NCI-H2171 (cell line): ENCODE measurements at places on chromosomes 1 and 21.

GRCh38 chr1:205137901-205138300, 16.1 kb upstream of the RBBP5 start:
- DNase-seq: no peak

- DNase-seq: no peak
Measured at GRCh38 chr1:82849460-82849859, 1048.7 kb downstream of the ADGRL2 start.

DNA sequence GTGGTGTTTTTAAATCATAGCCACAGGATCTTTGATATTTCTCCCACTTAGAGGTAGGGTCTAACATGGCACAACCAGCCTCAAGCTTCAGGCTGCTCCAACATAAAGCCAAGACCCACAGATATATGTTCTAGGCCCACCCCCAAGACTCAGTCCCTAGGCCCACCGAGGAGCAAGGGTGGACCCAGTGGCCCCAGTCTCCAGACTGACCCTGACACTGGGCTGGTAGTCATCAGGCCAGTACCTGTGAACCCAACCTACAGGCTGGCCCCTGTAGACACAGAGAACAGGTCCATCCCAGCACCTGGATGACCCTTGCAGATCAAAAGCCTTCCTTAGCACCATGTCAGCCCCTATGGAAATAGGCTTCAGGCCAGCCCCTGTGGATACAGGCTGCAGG, 60.5 kb downstream of the NEGR1 start:
- no peak for DNase-seq

- peak; percentile 54 for DNase-seq
Measured at GRCh38 chr1:204154568-204155255, 2.9 kb upstream of the ETNK2 start.

DNA sequence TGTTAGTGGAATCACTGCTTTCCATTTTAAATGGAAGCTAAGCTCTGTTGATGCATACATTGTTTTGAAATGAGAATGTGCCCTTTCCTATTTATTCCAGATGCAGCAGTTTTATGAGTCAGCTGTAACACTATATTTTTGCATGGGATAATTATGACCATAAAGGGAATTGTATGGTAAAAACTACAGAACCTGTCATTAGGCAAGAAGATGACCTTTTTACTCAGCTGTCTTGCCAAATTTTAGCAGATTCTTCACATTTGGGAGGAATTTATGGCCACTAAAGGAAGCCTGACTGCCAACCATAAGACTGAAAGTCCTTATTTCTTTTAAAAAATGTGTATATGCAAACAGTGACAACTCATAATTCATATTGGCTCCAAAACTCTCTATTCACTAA, 356.3 kb upstream of the PRMT6 start:
- no peak for DNase-seq

- DNase-seq: no peak
Measured at GRCh38 chr1:62676611-62677356, 11.4 kb downstream of the DOCK7 start.

GRCh38 chr21:15309022-15309590, 244.3 kb upstream of the NRIP1 start:
- DNase-seq: no peak

- no peak for DNase-seq
Measured at GRCh38 chr1:167512046-167512654, 6.2 kb downstream of the CD247 start.

DNA sequence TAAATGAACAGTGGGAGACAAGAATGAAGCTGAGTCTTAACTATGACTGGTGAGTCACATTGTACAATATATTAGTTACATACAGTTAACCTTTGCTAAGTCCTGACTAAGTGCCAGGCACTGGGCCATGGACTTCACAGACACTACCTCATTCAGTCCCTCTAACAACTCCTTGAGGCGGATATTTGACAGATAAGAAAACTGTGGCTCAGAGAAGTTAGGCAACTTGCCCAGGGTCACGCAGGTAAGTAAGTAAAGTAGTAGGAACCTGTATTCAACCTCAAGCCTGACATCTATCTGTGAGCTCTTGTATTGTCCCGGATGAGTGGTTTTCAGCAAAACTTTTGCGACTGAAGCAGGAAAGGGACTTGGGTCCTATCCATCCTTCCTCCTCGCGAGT, 62.1 kb downstream of the GNG12 start:
- DNase-seq: no peak

DNA sequence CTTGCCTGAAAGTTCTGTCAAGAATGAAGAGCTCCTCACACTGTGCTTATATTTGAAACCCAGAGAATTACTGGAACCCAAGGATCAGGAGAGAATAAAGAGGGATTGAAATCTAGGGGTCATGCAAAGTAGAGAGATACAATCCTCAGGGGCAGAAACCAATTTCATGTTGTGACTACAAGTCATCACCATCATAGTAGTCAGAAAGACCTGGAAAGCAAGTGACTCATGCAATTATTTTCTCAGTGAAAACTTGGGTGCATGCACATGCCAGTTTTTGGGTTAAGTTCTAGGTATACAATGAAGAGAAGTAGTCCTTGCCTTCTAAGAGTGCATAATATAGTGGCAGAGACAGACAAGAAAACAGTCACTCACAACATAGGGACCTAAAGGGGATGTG, 210.0 kb downstream of the ZC3H11B start:
- no peak for DNase-seq

GRCh38 chr1:178038372-178038771, 55.5 kb upstream of the RASAL2 start:
- DNase-seq: no peak

DNA sequence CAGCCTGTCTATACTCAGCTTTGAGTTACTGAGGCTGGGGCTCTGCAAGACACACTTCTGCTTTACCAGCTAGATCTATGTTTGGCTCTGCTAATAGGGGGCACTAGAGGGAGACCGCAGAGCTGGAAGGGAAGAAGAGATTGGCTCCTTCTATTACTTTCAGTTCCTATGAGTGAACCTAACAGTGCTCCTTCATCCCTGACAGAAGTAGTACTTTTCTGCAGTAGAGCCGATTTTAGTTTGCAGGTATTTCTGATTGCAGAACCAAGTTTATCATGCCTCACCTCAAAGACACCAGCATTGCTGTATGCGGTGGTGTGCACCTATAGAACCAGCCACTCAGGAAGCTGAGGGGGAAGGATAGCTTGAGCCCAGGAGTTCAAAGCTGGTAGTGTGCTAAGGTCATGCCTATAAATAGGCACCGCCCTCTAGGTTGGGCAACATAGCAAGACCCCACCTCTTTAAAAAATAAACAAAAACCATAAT, 5.7 kb upstream of the ZDHHC18 start:
- no peak for DNase-seq

DNA sequence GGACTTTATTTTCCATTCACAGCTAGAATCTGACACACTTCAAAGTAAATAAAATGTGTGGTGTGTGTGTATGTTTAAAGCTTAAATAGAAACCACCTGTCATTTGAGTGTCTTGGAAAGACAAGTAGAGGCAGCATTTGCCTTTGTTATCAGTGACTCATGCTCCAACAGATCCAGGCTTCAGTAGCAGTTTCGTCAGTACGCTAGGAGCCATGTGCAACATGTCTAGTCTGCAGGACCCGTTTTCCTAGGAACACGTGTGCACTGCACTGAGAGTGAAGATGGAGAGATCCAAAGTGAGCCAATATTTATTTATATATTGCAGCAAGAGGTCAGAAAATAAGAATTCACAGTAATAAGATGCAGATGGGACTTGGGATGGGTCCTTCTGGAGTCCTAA, 41.8 kb downstream of the SGIP1 start:
- DNase-seq: no peak

DNA sequence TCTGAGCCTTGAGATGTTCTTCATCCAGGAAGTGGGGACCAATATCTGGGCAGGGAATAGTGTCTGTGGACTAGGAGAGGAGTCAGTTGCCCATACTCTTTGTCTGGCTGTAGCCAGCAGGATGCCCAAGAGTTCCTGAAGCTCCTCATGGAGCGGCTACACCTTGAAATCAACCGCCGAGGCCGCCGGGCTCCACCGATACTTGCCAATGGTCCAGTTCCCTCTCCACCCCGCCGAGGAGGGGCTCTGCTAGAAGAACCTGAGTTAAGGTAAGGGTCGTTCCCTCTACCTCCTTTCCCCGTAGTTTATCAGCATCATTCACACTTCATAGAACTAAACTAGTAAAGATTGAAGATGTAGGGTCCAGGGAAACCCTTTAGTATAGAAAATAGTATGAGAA, 3.4 kb upstream of the PPOX start:
- no peak for DNase-seq

DNA sequence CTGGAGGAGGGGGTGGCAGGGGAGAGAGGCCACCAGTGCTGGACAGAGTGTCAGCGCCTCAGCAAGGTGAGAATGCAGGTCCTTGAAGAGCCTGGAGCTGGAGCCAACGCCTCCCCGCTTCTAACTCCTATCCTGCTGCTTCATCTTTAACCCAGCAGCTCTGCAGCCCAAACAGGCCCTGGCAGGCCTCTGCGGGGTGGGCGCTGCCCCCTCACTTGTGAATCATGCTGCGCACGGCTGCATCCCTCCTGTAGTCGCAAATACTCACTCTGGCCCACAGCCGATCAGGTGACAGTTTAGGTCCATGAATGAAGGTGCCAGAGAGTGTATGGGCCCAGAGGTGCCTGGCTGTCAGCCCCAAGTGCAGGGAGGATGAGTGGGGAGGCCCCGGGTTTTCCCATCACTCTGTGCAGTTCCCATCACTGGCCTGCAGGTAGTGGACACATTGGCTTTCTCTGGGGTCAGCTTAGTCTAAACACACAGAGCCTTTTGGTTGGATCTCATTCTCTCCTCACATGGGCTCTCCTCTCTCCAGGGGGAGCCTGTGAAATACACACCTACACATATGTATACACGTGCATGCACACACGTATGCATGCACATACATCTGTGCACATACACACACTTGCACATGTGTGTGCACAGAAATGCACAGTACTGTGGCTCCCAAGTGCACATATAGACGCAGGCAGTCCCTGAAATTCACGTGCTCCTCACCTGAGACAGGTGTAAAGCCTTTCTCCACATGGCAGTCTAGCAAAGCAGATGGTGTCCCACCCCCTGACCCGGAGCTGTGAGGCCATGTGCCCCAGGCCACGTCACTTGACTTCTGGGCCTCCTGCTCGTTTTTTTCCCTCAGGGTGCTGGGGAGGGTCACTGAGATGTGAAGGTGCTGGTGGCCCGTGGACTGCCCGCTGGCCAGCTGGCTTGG, 52.0 kb downstream of the TRIM11 start:
- peak; percentile 10 for DNase-seq

- no peak for DNase-seq
Measured at GRCh38 chr1:19922015-19922688, 1.3 kb downstream of the PLA2G2E start.

DNA sequence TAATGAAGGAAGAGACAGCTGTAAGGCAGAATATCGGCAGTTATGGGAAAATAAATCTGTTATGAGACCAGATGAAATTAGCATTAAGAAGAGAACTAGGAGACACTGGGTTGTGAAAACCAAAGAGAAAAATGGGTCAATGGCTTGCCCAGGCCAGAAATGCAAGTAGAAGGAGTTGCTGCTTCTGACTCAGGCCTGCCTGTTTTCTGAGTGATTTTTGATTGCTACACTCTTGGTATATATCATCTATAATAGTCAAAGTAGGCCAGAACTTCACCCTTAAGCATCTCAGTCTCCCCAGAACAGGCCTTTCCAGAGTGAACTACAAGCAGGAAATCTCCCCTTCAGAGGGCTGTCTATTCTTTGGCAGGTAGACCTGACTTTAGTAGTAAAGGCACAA, 107.0 kb downstream of the NRIP1 start:
- no peak for DNase-seq

GRCh38 chr1:221735999-221736398, 5.9 kb downstream of the DUSP10 start:
- no peak for DNase-seq

DNA sequence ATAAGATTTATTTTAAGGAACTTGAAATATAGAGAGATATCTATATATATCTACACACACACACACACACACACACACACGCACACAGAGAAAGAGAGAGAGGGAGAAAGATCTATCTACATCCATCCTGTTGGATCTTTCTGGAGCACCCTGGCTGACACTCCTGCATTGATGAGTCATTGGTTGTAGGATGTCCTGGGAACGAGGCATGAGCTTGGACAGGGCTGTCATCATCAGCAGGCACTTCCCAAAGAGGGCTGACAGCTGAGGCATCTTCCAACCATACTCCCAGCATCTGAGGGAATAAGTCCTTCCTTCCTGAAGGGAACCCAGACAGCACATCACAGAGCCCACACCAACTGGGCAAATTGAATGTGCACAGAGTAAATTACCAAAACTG, 99.1 kb upstream of the ERG start:
- DNase-seq: no peak

DNA sequence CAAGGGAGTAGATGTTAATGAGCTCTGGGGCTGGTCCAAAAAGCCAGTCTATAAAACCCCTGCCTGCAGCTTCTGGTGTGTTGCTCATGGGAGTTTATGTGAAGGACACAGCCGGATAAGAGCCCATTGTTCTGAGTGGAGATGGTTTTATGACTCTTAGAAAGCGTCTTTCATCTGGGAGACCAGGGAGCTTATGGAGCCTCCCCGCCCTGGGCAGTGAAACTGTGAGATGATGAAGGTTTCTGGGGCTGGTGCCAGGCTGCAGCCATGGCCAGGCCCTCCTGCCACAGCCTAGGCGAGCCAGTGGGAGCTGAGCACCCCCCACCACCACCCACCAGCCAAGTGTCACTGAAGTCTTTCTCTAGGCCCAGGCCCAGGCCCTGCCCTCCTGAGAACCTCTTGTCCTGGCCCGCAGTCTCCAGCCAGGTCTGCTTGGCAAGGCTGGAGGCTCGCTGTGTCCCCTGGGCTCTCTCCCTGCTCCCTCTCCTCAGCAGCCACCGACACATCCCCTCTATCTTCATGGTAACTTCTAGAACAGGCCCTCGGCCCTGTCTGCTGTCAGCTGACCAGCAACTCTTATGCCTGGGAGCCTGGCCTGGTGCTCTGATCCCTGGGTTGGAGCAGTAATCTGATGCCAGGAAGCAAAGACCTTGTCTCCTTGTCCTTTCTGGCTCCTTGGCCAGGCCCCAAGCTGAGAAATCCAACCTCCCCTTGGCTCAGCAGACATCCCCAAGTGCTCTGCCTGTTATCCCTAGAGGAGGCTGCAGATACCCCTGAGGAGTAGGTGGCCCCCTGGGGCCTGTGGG, 7.6 kb upstream of the ARHGEF10L start:
- DNase-seq: no peak

DNA sequence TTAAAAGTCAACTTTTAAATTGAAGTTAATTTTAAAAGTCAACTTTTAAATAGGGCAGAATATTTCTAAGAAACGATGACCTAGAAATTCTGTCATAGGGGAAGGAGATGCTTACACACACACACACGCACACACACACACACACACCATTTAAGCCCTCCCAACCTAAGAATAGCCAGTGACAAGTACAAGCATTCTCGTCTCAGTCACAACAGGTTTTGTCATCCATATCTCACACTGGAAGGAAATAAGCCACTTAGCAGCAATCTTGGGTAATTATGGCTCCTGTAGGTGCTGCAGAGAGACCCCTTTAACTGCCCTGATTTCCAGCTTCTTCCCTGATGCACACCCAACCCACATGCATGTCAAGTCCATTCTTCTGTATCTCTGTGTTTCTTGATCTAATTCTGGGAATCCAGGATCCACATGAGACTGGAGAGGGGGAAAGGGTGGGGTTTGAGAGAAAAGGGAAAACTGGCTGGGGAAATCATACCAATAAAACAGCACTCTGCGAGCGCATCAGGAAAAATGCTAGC, 338.1 kb downstream of the PAPPA2 start:
- DNase-seq: no peak

GRCh38 chr1:211925016-211925415, 94.5 kb upstream of the LPGAT1 start:
- DNase-seq: peak; percentile 67
